ENCODE measurements at places on chromosomes 7 and 10.

- no peak for DNase-seq
These were observed 27.2 kb downstream of the HKDC1 start for GRCh38 chr10:69247313-69247710.

- no peak for DNase-seq
These were observed 174.2 kb downstream of the PTN start for GRCh38 chr7:137169282-137169698.

DNA sequence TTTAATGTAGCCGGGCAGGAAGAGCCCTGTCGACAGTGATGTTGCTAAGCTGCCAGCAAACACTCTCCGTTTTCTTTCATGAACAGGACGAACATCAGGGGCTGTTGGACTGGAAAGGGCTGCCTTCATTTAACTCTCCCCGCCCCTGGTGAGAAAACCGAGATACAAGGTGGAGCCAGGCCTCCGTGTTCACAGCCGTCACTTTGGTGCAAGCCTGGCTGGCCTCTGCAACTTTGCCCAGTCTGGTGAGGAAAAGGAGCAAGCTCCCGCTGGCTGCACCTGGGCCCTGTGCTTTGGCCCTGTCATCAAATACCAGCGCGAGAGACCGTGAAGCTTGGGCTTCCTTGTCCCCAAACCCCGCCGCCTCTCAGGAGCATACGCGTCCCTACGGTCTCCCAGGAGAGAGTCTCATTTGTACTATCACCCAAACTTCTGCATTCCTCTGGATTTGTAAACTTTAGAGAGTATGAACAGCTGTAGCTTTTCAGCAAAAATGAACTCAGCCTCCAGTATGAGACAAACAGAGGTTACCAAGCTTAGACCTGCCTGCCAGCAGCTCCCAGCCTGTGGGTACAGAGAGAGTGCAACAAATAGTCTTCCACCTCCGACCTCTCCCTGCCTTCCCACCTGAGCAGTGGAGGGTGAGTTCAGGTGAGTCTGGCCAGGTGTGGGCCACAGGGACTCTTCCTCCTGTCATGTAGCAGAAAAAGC is 445.3 kb upstream of the MGMT start:
- no peak for DNase-seq

DNA sequence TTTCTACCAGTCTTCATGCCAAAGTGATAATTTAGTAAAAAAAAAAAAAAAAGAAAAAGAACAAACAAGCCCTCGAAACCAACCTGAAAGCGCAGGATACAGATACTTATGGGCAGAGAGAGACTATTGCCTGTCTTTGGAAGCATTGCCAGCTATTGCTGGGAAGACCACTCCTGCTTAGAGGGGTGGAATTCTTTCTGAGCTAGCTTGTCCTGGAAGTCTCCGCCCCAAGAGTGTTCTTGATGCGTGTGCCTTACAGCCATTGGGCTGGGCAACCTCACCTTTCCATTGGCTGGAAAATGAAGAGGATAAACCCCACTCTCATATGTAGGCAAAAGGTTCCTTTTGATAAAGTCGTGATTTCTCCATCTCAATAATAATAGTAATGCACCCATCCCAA is 19.9 kb upstream of the INSYN2A start:
- no peak for DNase-seq

GRCh38 chr7:79598351-79598750 is 144.9 kb upstream of the MAGI2 start:
- DNase-seq: no peak

- DNase-seq: no peak
These were observed 34.0 kb downstream of the ESYT2 start for GRCh38 chr7:158795272-158795671.

GRCh38 chr7:78510580-78511188 is 712.1 kb downstream of the PHTF2 start:
- no peak for DNase-seq

GRCh38 chr7:106776618-106777347 is 88.3 kb upstream of the PIK3CG start:
- DNase-seq: no peak

DNA sequence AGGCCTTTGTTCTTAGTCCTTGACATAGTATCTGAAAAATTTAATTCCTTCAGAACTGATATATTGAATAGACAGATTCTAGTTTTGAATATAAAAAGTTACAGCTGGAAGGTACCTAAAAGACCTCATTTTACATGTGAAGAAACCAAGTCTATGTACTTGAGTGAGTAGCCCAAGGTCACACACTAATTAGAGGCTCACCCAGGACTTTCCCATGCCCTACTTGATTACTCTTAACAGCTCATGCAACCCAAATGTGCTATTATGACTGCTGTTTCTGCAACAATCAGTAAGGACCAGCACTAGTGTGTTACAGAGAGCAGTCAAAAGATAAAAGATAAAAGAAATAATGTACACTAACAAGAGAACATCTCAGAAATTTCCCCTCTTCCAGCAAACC is 40.7 kb upstream of the BET1 start:
- no peak for DNase-seq

DNA sequence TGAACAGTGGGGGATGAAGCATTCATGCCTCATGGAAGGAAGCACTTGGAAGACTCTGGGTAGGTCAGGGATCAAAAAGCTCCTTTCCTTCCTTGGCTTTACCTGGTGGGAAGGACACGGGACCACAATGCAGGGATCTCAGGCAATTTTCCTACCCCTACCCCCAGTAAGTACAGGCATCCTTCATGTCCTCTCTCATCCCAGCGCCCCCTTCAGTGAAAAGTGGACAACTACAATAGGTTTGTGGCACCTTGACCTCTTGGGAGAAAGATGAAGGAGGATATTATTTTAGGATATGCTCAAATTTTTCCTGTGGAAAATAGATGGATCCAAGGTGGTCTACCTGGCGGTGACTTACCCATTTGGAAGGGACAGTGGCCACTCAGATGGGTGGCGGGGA is 16.5 kb downstream of the AFAP1L2 start:
- DNase-seq: no peak

GRCh38 chr7:31311552-31311951 is 29.0 kb downstream of the NEUROD6 start:
- DNase-seq: no peak

GRCh38 chr7:74633451-74633921 is 24.0 kb upstream of the GTF2I start:
- no peak for DNase-seq

DNA sequence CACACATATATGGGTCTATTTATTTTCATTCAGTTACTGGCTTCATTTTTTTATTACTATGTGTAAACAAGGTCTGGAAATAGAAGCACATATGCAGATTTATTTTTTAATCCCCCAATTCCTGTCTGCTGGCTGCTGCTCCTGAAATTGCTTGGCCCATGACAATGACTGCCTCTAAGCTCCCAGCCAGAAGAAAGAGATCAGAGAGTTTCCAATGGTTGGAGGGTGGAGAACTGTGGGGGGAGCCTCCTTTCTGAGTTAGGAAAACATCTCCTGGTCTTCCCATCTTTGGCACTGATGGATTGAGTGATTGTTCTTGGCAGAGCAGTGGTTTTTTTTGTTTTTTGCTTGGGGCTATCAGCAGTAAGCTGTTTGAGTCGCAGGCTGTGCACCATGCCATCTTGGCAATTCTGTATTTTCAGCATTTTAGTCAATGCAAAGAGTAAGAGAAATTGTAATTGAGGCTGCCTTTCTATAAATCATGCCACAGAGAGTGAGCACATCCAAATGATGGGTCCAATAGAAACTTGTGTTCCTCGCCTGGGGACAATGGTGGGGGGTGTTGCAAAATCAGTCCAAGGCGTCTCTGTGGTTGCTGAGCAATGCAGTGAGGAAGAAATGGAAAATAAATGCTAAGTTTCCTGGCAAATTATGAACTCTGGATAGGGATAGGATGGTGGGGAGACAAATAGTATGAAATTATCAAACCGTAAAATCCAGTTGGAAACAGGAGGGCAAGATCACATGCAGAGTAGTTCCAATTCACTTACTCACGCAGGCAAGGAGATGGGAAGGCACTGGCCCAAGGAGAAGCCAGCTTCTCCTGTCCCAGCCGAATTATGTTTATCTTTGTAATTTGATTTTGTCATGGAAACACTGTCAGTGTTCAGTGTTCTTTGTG is 382.4 kb downstream of the SORCS3 start:
- no peak for DNase-seq

DNA sequence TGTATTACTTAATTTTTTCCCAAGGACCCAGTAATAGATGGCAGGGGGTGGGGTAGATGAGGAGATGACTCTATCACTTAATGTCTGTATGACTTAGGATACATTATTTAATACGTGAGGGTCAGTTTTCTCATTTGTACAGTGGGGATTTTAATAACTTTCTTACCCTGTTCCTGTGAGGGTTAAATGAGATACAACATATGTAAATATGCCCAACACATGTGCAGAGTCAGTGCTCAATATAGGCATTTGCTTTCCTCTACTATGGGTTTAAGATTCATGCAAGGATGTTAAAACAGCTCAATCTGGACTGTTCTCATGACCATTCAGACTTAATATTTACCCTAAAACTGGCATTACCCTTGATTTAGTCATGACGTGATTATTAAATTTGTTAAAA is 31.2 kb downstream of the ST7 start:
- DNase-seq: no peak

DNA sequence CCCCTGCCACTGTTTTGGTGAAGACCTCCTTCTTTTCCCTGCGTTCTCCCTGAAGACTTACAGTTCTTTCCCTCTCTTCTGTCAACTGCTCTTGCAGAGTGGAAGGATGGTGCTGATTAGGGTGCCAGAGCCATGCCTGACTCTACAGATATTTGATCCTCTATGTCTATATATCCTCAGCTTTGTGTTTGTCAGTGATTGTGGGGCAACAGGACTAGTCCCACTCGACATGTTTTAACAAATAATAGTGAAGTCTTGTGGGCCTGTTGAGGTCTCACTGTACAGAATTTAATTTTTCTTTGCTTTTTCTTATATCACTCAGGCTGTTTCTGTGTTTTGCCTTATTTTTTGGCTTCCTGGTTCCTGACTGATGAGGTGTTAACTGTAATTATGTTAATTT is 5.0 kb downstream of the PLEKHA1 start:
- no peak for DNase-seq

Measured in activated naive CD4-positive, alpha-beta T cell (primary cell).